ENCODE measurements at places on chromosomes 4 and X.
A peak's percentile ranks its signal among the peaks of the same experiment; 100 is the strongest.

DNA sequence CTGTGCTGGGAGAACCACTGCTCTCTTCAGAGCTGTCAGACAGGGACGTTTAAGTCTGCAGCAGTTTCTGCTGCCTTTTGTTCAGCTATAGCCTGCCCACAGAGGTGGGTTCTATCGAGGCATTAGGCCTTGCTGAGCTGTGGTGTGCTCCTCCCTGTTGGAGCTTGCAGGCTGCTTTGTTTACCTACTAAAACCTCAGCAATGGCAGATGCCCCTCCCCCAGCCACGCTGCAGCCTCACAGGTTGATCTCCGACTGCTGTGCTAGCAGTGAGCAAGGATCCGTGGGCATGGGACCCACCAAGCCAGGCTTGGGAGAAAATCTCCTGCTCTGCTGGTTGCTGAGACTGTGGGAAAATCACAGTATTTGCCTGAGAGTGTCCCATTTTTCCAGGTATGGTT lies 133.8 kb upstream of the UBQLN2 start:
- DNase-seq: no peak

DNA sequence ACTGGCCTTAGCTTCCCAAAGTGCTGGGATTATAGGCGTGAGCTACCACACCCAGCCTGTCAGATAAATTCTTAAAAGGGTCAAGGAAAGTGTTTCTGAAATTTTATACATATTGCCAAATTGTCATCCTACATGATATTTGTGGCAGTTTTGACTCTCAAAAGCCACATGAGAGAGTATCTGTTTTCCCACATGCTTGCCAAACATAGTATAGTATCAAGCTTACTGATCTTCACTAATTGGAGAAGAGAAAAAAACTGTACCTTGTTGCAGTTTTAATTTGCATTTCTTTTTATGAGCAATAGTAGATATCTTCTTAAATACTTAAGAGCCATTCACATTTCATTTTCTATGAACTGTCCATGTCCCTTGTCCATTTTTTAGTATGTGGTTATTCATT lies 83.6 kb downstream of the TET2 start:
- no peak for DNase-seq

DNA sequence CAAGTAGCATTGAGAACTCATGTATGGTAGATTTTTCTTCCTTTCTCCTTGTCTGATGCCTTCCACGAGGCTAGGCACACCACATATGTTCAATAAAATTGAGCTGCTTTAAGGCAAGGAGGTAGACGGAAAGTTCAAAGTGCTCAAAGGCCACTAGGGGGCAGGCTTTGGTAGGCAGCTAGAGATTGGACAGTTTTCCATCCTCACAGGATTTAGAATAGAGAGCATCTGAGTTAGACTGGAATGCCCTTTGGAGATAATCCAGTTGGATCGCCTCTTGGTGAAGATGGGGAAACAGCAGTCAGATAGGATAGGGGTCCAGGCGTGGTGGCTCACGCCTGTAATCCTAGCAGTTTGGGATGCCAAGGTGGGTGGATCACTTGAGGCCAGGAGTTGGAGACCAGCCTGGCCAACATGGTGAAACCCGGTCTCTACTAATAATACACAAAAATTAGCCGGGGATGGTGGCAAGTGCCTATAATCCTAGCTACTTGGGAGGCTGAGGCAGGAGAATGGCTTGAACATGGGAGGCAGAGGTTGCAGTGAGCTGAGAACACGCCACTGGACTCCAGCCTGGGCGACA lies 30.4 kb downstream of the ELF4 start:
- peak; percentile 75 for DNase-seq

- no peak for DNase-seq
These were observed 30.6 kb downstream of the ANXA5 start for GRCh38 chr4:121666091-121666679.

DNA sequence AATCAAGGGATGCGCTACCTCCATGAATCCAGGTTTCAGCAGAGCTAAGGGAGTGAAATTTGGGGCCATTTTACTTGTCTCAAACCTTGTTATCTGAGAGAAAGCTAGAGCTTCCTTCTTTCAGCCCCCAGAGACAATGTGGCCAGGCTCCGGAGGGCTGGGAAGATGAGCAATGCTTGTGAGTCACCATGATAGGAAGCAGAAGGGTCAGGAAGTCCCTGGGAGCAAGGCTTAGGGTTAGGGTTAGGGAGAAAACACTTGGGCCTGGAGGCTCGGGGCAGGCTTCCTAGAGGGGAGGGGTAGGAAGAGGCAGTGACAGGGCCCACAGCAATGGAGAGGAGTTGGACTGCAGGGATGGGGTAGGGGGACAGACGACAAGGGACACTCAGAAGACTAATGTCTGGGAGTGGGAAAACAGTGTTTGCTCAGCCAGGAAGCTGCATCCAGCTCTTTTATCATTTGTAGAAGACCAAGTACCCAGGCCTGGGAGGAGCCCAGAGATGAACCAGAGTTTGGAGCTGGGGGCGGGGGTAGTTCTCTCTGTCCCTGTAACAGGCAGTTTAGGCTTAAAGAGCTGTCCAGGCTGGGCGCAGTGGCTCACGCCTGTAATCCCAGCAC lies 16.4 kb upstream of the PORCN start:
- no peak for DNase-seq

GRCh38 chr4:184744236-184744635 lies 10.3 kb upstream of the CENPU start:
- DNase-seq: no peak

GRCh38 chr4:38958453-38959190 lies 73.6 kb downstream of the TMEM156 start:
- DNase-seq: no peak

DNA sequence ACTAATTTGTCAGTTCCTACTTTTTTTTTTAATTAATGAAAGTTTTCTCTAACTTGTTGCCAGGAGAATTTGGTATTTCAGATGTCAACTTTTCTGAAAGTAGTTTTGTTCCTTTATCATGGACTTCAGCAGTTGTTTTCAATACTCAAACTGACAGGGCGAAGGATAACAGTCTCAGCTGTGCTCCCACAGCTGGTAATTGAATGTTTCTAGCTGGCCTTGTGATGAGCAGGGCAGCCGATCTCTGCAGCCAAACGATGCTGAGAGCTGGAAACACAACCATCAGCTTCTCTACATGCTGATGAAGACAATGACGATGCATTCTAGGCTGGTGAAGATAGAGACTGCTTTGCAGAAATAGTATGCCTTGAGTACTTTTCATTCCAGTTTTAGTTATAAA lies 130.0 kb upstream of the MAP9 start:
- no peak for DNase-seq

DNA sequence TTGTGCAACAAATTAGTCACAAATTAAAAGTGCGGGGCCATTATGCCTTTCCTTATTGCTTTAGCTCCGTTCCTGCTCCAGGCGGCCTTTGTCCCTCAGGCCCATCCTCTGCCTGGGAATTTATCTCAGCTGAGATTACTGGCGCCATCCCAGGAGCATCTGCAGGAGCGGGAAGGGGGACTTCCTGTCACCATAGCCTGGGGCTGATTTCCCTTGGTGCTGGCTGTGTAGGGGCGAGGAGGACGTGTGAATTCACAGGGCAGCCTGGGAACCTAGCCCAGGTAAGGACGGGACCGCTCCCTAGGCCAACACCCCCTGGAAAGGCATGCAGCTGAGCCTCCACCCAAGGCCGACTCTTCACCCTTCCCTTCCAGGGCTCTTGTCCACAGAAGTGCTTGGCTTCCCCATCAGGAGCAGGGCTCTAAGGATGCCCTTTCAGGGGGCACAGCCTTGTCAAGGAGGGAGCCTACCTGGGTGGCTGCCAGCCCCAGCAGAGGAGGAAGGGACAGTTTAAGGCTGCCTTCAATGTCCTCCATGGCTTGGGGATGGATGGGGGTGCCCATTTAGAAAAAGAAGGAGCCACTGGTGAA lies 72.6 kb upstream of the NKX1-1 start:
- no peak for DNase-seq

DNA sequence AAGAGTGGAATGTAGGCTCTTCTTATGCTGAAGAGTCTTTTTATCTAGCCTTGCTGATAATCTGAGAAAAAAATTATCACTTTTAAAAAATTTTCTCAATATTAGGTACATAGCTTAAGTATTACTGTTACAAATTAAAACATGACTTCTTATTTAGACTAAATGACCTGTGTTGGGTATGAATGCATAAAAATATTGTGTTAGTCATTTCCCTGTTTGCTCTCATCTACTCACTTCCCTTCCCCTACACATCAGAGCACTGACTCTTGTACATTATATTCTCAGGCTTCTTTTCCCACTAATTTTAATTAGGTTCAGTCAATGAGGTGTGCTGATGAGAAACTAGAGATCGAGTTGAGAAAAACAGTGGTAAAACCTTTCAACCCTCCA lies 881.0 kb downstream of the PCDH18 start:
- DNase-seq: no peak

Measured in CD4-positive, alpha-beta T cell treated with Interleukin-17A for 4 hours (primary cell).